Left lobe of liver (tissue), 2 donors: ENCODE measurements at places on chromosomes 12 and 14.

DNA sequence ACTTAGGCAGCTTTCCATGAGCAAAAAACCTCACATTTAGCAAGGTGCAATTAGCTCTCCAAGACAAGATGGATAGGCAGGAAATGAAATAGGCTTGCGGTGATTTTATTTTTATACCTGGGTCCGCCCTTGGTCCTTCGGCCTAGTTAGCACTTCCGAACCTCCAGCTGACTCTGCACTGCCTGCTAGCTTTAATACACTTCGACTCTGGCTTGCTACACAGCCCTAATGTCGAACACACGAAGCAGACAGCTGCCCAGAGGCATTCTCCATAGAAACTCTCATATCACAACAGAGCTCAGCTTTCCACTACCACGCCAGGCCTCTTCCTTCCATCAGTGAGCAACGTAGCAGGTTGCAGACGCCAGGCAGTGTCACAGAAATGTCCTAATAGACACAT, 688.0 kb downstream of the VRK1 start:
- DNase-seq = no peak

- DNase-seq = no peak
Observed at GRCh38 chr12:26010293-26010821, 51.9 kb downstream of the RASSF8 start.

DNA sequence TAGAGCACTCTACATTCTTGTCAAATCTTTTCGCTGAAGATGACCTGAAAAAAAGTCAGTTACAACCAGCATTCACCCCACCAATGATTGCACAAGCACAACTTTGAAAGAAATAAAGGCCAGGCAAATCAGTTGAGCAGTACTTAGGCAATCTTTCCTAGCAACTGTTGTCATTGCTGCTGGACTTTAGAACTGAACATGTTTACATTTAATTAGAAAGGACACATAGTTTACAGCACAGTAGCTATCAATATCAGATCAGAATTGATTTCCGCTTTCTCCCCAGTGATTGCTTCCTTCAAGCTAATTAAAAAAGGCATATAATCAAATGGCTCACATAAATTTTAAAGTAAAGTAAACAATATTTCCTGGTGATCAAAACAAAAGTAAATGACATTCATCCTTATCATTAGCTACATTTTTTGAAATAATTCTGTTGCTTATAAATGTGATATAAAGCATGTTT, 128.4 kb downstream of the FOXA1 start:
- DNase-seq = peak; percentile 70

GRCh38 chr12:6626654-6627283, 9.0 kb downstream of the LPAR5 start:
- no peak for DNase-seq

GRCh38 chr12:47700263-47700662, 5.6 kb downstream of the RPAP3 start:
- DNase-seq = no peak

DNA sequence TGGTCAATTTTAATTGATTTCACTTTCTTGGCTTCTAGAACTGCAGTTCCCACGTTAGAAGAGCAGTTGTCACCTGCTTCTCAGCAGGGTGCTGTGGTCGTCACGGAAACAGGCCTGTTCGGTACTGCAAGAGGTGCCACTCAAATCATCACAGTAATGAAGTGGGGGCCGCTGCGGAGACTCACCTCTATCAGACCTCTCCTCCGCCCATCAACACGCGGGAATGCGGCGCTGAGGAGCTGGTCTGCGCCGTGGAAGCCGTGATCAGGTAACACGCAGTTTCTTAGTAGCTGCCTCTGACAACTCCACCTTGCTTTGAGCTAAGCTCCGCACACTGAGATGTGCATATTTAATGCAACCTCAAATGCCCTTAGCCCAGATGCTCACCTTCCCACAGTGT, 107.2 kb downstream of the UNC79 start:
- DNase-seq = no peak

DNA sequence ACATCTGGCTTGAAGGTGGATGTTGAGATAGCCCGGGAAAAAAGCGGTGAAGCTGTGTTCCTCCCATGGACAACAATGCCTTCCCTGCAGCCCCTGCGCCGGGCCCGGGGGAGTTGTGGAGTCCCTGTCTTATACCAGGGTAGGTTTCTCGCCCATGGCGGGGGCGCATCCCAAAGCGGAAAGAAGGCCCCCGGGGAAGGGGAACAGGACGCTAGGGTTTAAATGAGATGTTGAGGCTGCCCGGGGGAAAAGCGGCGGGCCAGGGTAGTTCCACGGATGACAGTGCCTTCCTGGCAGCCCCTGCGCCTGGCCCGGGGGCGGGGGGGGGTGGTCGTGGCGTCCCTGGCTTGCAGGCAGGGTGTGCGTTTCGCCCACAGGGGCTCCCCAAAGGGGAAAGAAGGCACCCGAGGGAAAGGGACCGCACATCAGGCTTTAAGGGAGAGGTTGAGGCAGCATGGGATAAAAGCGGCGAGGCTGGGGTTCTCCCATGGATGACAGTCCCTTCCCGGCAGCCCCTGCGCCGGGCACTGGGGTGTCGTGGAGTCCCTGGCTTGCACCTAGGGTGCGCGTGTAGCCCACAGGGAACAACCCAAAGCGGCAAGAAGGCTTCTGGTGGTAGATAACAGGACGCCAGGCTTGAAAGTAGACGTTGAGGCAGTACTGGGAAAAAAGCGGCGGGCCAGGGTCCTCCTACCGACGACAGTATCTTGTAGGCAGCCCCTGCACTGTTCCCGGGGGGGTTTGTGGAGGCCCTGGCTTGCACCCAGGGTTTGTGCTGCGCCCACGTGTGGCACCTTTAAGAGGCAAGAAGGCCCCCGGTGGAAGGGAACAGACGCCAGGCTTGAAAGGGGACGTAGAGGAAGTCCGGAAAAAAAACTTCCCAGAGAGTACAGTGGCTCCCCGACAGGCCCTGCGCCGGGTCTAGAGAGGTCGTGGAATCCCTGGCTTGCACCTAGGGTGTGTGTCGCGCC, 160.8 kb upstream of the ALG10B start:
- no peak for DNase-seq

- no peak for DNase-seq
Observed at GRCh38 chr14:105013150-105013785, 7.6 kb downstream of the CDCA4 start.

DNA sequence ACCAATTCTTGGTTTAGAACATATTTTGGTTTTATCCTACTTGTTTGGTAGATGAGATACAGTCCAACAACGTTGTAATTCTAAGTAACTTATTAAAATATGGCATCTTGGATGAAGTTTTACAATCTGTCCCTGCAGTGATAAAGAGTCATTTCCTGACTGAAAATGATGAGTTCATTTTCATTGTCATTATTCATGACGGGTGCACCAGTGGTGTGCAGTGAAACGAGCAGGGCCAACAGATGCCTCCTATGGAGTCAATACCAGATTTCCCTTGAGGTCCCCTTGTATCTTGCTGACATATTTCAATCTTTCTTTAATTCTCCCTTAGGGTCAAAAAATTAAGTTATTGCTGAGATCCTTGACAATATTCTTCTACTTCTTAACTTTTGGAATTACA, 438.5 kb downstream of the LRIG3 start:
- DNase-seq = no peak

GRCh38 chr14:90681929-90682328, 134.3 kb downstream of the TTC7B start:
- no peak for DNase-seq

- no peak for DNase-seq
Observed at GRCh38 chr14:53384073-53384472, 230.9 kb upstream of the DDHD1 start.
